ENCODE measurements at places on chromosomes 3 and 15. TPM values are rescaled to one million over a fixed set of nuclear protein-coding genes. Genes with fewer than 3 reads are reported as not detected.

The PXYLP1 gene
- 16.8 TPM for polyA plus RNA-seq

DNA sequence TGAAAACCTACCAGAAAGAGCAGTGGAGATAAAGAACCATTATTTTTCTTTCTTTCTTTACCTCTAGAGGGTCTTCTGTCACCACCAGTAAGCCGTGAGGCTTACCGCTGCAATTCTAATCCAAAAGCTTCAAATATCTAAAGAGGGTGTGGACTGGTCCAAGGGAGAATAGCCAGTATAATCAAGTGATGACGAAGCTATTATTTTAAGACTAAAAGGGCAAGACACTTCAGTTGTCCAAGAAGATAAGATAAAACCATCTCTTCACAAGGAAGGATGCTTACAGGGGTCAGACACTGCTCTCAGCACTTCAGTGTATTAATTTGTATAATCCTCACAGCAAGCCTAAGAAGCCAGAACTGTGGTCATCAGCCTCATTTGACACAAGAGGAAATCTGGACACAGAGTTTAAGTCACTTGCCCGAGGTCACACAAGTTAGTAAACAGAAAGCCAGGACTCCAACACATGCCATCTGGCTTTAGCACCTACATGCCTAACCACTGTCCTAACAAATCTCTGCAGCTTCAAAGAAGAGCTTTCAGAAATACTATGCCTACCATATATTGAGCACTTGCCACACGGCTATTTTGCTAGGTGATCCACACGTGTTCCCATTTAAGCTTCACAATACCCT is 14.6 kb downstream of the HDC start:
- no peak overlapping the region for H3K27ac ChIP-seq
- H3K27me3 ChIP-seq, result no peaks in the 10 kb centered on the region
- H3K4me3 ChIP-seq, result no peak overlapping the region
- no peaks in the 10 kb centered on the region for H3K36me3 ChIP-seq

GRCh38 chr3:182592747-182593146 is 200.6 kb upstream of the ATP11B start:
- no peak overlapping the region for H3K27ac ChIP-seq
- no peak overlapping the region for H3K4me3 ChIP-seq
- no peak for DNase-seq

The SLC51A gene
- 6.3 TPM for polyA plus RNA-seq

The TMC3 gene
- polyA plus RNA-seq, result not detected

GRCh38 chr3:127978636-127979035 is 63.6 kb downstream of the KBTBD12 start:
- no peak overlapping the region for H3K4me3 ChIP-seq
- no peak overlapping the region for H3K27ac ChIP-seq
- no peaks in the 10 kb centered on the region for H3K4me1 ChIP-seq
- H3K27me3 ChIP-seq, result no peaks in the 10 kb centered on the region
- no peak for DNase-seq

The CCRL2 gene
- not detected for polyA plus RNA-seq

DNA sequence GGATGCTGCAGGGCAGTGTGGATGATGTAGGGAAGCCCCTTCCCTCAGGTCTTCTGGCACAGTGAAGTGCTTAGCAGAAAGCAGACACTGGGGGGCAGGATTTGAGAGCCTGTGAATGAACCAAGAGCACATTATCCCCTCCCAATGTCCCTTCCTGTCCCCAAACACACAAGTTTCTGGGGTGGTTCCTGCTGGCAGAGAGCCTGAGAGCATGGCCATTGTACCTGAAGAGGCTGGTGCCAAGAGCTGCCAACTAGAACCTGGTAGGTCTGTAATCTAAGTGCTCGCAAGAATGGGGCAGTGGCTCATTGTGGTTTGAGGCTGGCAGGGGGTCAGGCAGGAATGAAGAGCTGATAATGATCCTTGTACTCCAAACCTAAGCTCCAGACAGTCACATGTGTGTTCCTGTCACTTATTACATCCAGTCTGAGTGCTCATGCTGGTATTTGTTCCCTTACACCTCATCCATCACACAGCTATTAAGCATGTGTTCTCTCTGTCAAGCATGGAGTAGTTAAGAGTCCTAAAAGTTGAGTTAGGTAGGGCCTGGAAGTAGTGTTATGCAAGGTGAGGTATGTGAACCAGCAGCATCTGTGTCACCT is 6.7 kb upstream of the CCR1 start:
- H3K27me3 ChIP-seq, result no peaks in the 10 kb centered on the region
- H3K36me3 ChIP-seq, result no peaks in the 10 kb centered on the region
- no peaks in the 10 kb centered on the region for H3K4me1 ChIP-seq
- peak; percentile 58 for DNase-seq
- H3K4me3 ChIP-seq, result no peak overlapping the region
